ENCODE measurements at places on chromosomes 13 and 19.

DNA sequence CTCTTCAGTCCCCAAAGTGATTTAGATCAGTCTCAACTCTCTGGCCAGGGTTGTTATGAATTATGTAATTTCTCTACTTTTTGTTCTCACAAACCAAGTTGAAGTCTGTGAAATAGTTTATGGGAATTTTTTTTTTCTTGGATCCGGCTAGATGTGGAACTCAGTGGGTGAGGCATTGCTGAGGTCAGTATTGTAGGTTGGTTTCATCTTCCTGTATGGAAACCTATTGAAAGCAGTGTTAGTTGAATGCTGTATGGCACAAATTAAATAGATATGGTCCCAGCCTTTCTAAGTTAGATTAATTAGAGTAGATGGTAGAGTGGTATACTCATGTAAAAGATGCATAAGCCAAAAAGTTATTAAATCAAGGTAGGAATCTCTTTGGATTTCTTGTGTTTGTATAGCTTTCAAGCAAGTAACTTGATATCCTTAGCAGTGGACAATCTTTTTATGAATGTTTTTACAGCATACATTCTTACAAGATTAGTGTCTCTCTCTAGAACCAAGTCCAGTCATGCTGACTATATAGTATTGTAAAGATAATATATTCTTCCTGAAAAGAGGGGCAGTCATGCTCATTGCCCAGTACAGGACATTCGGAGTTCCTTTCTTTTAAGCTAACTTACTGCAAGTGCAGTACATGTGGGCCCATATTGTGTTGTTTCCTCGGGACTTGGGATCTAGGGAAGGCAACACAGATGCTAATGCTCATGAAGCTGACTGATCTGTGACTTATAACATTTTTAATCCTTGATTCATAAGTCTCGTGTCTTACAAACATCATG lies 2541.1 kb downstream of the PCDH9 start:
- DNase-seq = no peak

DNA sequence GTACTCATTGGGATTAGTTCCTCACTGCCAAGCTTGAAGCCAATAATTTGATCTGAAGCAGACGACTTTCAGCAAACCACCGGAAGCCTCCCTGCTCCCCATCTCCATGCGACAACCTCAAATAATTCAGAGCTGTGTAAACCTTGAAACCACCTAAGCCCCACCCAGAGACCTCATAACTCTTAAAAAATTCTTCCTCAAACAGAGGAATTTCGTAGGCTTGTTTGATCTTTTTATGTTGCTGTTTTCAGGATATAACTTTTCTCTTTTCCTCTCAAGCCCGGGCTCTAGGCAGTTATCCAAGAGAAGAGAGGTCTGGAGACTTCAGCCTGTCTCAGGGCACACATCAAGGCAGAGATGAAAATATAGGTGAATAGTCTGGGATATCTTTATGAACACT lies 311.6 kb downstream of the KCNRG start:
- DNase-seq = no peak

DNA sequence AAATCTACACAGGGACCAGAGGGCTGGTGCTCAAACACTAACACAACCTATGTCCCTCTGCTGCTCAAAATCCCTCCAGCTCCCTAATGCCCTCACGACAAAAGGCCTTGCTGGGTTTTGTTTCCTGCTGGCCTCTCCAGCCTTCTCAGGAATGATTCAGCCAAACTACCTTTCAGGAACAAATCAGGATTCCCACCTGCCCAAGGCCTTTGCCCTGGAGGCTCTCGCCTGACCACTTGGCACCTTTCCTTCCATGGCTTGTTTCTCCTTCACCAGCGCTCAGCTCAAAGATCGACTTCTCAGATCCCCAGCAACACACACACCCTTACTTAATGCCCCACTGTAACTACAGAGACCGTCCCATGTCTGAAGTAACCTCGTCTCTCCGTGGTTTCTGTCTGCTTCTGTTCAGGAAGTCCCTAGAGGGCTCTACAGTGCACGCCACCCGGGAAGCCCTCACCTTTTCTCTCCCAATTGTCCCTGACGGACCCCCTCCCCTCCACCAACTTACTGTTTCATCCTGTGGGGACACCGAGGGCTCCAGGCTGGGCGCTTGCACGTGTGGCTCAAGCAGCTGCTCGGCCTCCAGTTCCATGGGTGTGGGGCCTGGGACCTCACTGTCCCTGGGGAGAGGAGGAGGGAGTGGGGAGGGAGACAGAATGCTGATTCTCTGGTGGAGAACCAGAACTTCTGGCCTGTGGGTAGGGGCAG lies 3.2 kb upstream of the SIX5 start:
- no peak for DNase-seq

DNA sequence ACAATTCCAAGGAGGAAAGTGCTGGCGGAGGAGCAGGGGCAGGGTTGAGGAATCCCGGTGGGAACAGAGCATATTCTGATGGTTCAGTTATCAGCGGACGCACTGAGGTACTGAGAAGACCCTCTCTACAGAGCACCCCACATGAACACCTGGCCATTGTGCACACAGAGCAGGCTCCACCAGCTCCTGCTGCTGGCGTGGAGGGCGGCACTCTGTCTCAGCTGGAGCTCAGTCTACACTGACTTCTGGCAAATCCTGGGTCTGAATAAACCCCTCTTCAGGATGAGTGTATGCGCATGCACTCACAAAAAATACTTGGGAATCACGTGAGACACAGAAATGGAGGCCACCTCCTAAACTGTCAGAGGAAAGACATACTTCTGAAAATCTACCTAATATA lies 114.4 kb upstream of the IRS2 start:
- no peak for DNase-seq

GRCh38 chr13:25190771-25191170 lies 18.7 kb upstream of the AMER2 start:
- DNase-seq = no peak

- no peak for DNase-seq
Observed at GRCh38 chr13:73450583-73450982, 391.8 kb downstream of the KLF5 start.

DNA sequence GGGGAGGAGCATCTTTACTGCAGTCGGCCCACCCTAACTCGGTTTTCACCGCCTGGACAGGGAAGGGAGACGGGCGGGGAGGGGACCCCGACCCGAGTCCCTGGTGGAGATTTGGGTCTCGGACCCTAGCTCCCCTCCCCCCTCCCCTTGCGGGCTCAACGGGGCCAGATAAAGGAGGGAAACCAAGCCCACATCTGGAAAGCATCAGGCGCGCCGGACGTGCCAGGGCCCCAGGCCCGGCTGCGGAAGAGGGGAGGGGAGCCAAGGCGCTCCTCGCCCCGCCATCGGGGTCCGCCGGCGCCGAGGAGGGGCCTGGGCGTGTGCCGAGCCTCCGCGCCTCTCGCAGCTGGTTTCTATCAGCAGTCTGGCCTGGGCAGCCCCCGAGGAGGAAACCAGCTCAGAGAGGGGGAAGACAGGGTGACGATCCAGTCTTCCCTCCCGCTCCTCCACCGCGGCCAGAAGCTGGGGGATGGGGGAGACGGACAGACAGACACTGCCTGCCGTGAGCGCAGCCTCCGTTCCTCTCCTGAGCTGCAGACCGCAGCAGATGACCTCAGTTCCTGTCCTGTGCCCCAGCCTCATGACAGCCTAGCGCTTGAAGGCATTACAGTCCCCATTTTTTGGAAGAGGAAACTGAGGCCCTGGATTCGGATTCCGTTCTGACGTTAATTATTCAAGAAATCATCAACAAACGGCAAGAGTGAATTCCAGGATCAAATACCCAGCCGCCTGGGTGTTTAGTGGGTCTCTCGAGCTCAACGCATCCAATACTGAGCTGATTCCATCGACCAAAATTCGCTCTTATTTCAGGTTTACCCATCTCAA lies 3.6 kb upstream of the GNG8 start:
- no peak for DNase-seq
